ENCODE measurements at places on chromosomes 1 and 21.
A peak's percentile ranks its signal among the peaks of the same experiment; 100 is the strongest.

DNA sequence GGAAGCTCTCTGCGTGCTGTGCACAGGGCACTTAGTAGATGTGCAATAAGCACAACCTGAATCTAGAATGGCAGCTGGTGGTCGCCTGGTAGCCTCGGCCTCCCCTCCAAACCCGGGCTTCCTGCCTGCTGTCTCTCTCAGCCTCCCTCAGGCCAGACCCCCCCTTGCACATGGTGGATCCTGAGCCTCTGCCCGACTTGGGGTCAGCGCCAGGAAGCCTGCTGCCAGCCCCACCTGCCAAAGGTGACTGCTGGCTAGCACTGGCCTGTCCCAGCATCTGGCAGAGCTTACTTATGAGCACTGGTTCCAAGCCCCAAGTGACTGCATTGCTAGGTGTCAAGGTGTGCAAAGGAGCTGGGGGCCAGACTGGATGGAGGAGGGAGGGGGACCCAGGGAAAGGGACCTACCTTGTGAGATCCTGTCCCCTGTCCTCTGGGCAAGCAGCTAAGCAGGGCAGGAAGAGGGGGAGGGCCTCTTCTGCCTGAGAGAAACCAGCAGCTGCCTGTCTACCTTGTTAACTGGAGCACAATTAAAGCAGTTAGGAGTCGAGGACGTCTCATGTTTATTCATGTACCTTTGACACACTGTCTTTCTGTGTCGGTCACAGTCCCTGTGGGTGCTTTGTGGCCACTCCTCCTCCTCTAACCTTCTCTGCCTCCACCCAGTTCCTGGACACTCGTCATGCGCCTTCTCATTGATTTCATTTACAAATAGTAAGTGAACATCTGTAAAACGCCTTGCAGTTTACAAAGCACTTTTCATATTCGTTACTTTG is 100.9 kb downstream of the DDX20 start:
- no peak for DNase-seq

GRCh38 chr1:39639305-39640130 is at the start of gene HEYL:
TSS of gene HEYL (minus strand) at chr1:39639643. CDS start at chr1:39639625, 18 bp downstream.
- DNase-seq = no peak

GRCh38 chr1:11967028-11967547 is 13.2 kb upstream of the MFN2 start:
- DNase-seq = peak; percentile 79

DNA sequence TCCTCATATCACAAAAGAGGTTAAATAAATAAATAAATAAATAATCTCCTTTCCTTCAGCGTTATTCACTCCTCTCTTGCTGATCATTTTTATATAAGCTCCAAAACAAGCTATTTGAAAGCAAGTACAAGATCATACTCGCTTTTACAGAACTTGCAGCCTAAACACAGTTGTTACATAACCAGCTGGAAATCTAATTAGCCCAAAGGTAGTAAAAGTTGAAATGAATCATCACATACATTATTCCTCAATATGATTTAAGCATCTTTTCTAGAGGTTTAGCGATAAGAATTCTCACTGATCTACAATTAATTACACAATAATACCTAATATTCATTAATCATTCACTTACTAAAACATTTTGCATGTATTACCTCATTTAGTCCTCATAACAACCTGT is 160.2 kb downstream of the COP1 start:
- no peak for DNase-seq

GRCh38 chr1:172460177-172460576 is 16.3 kb upstream of the PIGC start:
- no peak for DNase-seq

GRCh38 chr21:42025376-42026081 is 15.4 kb upstream of the ZBTB21 start:
- DNase-seq = no peak

GRCh38 chr1:226512076-226512728 is 36.4 kb upstream of the STUM start:
- no peak for DNase-seq

- DNase-seq = no peak
Measured at GRCh38 chr1:246444617-246445016, 62.5 kb downstream of the SMYD3 start.

- no peak for DNase-seq
Measured at GRCh38 chr1:1299686-1300351, 7.9 kb downstream of the ACAP3 start.

GRCh38 chr1:102435483-102435882 is 438.8 kb upstream of the OLFM3 start:
- no peak for DNase-seq

GRCh38 chr1:25731148-25731547 is 68.8 kb upstream of the SELENON start:
- DNase-seq = no peak

- DNase-seq = peak; percentile 93
Measured at GRCh38 chr1:7667625-7668218, 103.4 kb upstream of the VAMP3 start.

GRCh38 chr1:99004254-99004860 is 304 bp downstream of the PLPPR5 start:
- no peak for DNase-seq

GRCh38 chr1:27504588-27505419 is 14.8 kb upstream of the WASF2 start:
- DNase-seq = no peak

DNA sequence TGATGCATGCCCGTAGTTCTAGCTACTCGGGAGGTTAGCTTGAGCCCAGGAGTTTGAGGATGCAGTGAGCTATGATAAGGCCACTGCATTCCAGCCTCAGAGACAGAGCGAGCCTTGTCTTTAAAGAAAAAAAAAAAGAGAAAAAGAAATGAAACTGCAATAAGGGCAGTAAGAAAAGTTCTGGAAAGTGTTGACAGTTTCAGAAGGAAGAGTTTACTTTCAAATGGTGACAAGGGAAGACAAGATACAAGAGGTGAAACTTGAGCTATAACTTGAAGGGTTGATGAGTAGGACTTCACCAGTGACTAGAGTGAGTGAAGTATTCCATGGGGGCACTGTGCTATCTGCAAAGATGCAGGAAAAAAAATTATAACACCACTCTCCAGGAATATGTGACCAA is 125.0 kb downstream of the AKT3 start:
- no peak for DNase-seq

- no peak for DNase-seq
Measured at GRCh38 chr1:21847223-21848205, 35.4 kb downstream of the LDLRAD2 start.

DNA sequence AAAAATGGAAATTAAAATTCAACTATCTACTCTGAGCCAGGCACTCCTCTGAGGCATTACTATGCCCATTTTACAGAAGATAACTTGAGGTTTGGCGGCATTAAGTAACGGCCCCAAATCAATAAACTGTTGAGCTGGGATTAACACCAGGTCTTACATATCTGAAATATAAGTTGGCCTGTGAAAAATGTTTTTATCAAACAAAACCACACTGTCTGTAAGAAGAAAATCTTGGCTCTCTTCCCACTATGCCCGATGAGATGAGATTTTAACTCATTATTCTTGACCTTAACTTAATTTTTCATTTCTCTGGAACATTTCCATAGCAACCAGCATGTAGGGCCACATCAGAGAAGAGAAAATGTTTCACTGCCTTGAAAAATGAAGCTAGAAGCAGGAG is 21.8 kb downstream of the RC3H1 start:
- DNase-seq = no peak
